ENCODE measurements at places on chromosomes 2 and 18.

- ATAC-seq: no peak
Observed at GRCh38 chr18:80169607-80170006, 60.5 kb downstream of the ADNP2 start.

GRCh38 chr2:208179028-208179609 lies 10.7 kb downstream of the C2orf80 start:
- ATAC-seq: no peak

DNA sequence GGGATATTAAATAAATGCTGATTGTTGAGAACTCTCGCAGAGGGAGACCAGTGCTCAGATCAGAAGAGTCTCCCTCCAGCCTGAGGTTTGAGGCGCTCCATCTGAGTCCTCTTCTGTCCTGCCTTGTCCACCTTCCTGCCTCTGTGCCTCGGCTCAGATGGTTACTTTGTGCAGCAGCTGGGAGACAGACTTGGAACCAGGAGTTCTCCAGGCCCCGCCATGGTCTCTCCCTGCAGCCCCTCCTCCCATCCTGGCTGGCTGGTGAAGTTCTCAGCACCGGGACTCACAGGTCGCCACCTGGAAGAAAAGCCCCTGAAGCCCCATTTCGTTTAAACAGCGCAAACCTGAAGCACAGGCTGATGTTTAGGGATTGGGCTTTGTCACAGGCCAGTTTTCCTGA lies 60.6 kb downstream of the DDX1 start:
- no peak for ATAC-seq

DNA sequence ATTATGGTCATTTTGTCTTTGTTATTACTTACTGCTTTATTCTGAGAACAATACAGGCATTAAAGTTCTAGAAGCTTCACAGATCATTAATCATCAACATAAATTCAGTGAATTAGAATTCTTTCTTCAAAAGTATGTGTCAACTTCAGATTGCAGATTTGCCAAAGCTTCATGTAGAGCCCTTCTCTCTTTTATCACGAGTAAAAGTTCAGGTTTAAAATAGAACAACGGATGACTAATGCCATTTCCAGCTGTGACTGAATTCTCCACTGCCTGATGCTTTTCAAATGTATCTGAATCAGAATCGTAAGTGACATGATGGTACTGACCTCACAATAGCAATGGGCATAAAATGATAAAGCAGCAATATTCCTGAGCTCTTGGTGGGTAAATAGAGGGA lies 116.0 kb downstream of the ABCA12 start:
- no peak for ATAC-seq

DNA sequence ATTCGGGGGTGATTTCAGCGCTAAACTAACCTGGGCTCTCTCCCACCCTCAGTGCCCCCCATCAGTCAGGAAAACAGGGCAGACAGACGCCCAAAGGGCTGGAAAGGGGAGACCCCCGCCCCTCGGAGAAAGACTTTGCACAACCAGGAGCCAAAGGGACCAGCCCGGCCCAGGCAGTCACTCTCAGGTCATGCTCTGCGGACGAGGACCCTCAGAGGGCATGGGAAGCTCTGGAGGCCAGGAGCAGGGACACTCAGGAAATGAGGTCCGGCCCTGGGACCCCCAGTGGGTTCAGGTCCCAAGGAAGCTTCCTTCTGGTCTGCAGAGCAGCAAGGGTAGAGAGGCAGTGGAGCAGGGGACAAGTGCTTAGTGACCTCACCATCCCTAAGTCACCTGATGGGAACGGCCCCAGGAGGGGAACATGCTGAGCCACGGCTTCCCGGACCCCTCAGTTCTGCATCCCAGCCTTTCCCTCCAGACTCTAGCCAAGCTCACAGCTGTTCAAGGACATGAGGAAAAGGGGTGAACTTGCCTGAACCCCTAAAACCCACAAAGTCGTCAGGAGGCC lies 88.0 kb upstream of the GPC1 start:
- no peak for ATAC-seq

GRCh38 chr18:56522816-56523215 lies 115.6 kb downstream of the TXNL1 start:
- no peak for ATAC-seq

DNA sequence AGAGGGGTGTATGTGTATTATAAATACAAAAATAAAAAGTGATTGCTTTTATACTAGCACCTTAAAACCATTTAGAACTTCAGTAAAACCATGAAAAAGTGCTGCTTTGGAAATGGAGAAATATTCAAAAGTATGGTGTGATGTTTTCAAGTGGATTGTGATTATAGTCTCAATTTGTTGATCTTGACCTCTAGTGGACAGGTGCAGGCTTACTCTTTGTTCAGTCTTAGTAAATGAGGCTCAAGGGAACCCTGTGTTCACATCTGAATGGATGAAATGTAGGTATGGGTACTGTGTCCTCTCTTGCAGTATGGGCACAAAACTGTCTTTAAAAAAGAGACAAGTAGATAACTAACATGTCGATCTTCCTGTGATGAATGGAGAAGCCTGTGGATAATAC lies 145.8 kb downstream of the MCFD2 start:
- ATAC-seq: no peak

GRCh38 chr2:157076526-157077161 lies 180.9 kb upstream of the GALNT5 start:
- no peak for ATAC-seq

GRCh38 chr18:44885507-44885906 lies 204.8 kb downstream of the SETBP1 start:
- no peak for ATAC-seq

GRCh38 chr2:227415538-227416424 lies 28.0 kb upstream of the SCYGR1 start:
- ATAC-seq: peak; percentile 61

- no peak for ATAC-seq
Observed at GRCh38 chr2:130375291-130376266, 19.7 kb downstream of the PTPN18 start.

- no peak for ATAC-seq
Observed at GRCh38 chr2:109663721-109664120, 49.6 kb downstream of the SOWAHC start.

- no peak for ATAC-seq
Observed at GRCh38 chr2:241373446-241373845, 17.4 kb downstream of the FARP2 start.

GRCh38 chr2:217831306-217831705 lies 171.5 kb downstream of the TNS1 start:
- no peak for ATAC-seq

DNA sequence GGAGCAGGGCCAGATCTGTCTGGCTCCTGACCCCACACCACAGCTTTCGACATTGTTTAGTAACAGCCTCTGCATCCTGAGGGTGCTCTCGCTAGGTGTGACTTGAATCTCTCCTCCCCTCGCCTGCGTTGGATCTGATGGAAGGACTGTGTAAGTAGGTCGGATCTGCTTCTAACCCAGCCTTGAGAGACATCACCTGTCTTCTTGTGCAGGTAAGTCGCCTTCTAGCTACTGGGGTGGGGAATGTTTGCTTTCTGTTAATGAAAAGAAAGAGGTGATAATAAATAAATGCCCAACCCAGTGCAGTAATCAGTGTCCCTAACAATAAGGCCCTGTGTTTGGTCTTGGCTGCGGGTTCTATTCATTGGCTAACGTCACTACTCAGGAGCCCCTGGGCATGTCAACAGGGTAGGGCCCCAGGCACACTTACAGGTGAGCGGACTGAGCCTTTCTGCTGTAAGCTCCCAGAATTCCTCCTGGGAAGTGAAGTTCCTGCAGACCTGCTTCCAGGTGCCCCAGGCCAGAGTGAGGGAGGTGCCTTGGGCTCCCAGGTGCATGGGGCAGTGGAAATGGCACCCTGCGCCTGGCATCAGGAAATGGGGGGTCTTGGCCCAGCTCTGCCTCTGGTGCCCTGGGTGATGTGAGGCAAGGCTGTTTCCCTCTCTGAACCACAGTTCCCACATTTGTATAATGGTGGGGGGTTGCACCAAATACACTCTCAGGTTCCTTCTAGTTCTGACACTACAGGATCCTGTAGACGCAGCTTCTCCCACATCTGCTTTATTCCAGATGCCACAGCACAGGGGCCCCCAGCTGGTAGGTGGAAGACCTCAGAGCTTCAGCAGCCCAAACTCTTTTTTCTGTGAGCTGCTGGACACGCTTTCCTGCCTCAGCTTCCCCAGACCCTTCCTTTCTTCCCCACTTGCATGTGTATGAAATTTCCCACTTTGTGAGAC lies 11.2 kb upstream of the FOSL2 start:
- no peak for ATAC-seq

- no peak for ATAC-seq
Observed at GRCh38 chr2:107592280-107592624, 234.4 kb upstream of the RGPD4 start.

- peak; percentile 81 for ATAC-seq
Observed at GRCh38 chr2:11738589-11739436, 7.6 kb upstream of the LPIN1 start.

GRCh38 chr2:88599527-88599926 lies 27.7 kb downstream of the EIF2AK3 start:
- peak; percentile 42 for ATAC-seq

- no peak for ATAC-seq
Observed at GRCh38 chr2:38600242-38600891, 2.4 kb downstream of the HNRNPLL start.

DNA sequence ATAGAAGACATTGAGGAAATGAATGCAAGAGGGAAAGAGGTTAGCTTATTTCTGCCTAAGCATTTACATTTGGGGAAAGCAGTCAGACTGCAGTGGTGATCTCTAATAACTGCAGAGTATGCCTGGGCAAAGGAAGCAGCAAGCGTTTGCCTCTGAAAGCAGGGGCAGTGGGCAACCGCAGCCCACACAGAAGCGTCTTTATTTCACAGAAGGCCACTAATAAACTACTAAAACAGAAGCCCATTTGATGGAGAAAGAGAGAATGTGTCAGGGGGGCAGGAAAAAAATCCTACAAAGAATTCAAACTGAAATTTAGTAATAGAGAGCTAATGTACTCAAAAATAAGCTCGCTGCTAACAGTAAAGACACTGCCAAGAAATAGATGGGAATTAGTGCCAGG lies 53.1 kb downstream of the LRRTM4 start:
- no peak for ATAC-seq

DNA sequence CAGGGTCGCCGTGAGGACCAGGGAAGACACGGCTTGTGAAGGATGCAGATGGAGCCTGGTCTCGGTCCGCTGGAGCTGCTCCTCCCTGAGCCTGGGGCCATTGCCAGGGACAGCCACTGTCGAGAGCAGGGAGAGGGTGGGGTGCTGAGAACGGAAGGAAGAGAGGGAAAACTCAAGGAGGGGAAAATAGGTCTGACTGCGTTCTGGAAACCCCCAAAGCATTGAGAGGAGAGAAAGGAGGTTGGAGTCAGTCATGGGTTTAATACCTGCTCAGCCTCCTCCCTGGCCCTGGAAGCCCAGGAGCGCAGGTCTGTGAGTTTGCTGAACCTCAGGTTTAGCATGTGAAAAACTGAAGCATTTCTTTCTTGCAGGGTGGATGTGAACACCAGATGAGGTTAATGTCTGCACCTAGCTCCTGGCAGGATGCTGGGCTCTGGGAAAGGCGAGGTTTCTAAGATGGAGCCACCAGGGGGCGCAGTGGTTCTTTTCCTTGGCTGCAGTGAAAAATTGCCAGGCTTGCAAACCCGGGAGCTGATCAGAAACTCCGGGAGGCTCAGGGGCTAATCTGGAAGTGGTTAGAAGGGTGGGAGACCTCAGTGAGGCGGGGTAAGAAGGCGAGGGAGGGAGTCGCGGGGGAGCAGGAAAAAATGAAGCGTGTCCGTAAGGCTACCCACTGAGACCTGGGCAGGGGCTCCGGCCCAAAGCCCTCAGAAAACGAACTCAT lies 33.6 kb upstream of the RNF149 start:
- ATAC-seq: no peak

DNA sequence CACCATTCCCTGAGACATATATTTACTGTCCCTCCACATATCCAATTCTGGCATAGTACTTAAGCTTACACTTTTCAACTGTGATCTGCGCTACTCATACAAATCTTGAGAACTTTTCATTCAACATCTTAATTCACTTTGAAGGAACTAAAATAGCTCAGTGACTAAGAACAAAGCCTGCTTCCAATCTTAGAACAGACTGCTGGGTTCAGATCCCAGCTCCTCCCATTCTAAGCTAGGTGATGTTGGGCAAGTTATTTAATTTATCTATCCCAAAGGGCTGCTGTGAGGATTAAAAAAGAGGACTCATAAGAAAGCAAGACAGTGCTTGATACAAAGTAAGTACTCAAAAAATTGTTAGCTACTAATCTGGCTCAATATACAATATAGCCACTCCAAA lies 57.9 kb downstream of the UGP2 start:
- no peak for ATAC-seq

DNA sequence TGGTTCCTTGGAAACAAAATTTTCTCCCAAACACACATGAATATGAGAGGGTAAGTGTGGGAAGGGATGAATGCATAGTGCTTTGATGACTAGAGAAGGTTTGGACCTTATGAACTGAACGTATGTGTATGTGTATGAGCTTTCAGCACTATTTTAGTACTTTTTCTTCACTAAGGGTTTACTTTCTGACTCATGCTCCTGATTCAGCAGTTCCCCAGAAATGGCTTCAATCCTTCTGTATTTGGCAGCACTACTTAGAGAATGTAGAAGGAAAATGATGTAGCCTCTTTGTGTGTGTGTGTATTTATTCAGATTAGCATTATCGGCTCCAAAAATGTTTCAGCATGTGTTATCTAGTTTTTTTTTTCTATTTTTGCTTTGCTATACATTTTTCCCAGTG lies 22.2 kb downstream of the KCNJ3 start:
- no peak for ATAC-seq

DNA sequence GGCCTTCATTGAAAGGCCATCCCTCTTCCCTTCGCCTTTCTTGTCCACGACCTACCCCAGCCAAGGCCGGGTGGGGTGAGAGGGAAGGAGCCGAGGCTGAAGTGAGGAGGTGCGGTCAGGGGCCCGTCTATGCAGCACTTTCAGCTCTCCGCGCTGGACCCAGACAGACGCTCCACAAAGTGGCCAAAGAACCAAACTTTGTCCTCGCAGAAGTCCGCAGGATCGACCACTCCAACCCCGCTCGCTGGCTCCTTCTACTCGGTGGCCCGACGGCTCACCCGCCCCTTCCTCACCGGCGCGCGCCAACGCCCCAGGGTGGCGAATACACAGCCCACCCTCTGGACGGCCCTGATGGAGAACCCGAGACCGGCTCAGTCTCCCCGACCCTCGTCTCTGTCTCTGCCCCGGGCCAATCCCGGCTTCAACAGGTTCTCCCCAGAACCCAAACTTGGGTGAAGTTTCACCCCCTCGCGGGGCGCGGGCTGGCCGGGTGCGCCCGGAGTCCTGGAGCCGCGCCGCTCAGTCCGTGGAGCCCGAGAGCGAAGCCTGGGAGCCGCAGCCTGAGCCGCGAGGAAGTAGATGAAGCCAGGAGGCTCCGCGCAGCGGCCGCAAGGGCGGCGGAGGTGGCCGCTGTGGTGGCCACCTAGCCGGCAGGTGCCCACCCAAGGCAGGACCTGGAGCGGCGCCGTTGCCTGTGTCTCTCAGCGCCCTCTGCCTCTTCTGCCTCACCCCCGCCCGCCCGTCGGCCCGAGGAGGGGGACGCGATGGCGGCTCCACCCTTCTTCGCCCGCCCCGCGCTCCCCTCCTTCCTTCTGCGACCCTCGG lies 26.7 kb upstream of the ALPP start:
- ATAC-seq: no peak

DNA sequence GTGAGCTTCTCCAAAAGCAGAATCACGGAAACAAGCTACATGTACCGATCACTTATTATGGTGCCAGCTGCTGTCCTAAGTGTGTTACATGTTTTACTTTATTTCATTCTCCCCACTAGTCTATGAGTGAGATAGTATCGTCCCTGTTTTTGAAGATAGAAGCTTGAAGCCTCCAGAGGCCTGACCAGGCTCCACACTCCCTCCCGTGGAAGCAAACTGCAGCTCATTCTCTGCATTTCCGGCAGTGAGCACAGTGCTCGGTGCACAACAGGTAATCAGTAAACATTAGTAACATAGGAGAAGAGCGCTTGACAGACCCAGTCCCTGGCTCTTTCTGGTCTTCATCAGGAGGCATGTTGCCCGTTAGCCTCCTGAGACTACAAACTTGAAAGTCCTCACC lies 72.9 kb downstream of the ZBTB7C start:
- no peak for ATAC-seq
